Panc1 (cell line): ENCODE measurements at places on chromosomes 7 and 10.

- DNase-seq: no peak
Observed at GRCh38 chr7:67021260-67021659, 24.6 kb downstream of the TYW1 start.

GRCh38 chr7:138979988-138980562 is 1.1 kb downstream of the KIAA1549 start:
- no peak for DNase-seq

DNA sequence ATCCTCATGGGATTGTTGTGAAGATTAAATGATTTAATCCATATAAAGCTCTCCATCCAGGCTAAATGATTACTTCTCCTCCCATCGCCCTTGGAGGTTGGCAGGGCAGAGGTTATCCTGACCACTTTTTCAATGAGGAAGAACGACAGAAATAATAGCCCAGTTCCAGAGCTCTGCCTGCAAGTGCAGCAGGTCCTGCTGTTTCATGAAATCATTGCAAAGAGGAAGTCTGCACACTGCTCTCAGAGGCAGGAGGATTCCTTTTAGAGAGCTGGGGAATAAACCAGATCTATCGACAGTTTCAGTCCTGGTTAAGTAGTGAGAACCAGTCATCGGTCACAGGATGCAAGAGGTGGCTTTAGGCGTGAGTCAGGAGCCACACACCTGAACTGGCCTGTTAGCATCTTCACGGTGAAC is 25.0 kb upstream of the CDH23 start:
- no peak for DNase-seq

DNA sequence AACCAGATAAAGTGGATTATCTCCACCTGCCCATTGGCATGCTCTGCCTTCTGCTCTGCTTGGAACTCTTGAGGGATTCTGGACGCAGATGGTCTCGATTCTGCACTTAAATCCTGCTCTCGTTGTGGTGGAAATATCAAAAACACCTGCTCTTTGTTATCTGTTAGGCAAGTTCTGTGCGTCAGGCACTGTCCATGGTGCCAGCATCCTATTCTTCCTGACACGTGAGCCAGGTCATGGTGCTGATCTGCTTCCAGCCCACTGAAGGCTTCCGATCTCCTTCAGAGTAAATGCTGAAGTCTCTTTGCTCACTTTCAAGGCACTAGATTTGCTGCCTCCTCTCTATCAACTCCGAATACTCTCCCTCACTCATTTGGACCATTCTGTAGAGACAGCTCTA is 505.6 kb downstream of the HTR7 start:
- DNase-seq: no peak

DNA sequence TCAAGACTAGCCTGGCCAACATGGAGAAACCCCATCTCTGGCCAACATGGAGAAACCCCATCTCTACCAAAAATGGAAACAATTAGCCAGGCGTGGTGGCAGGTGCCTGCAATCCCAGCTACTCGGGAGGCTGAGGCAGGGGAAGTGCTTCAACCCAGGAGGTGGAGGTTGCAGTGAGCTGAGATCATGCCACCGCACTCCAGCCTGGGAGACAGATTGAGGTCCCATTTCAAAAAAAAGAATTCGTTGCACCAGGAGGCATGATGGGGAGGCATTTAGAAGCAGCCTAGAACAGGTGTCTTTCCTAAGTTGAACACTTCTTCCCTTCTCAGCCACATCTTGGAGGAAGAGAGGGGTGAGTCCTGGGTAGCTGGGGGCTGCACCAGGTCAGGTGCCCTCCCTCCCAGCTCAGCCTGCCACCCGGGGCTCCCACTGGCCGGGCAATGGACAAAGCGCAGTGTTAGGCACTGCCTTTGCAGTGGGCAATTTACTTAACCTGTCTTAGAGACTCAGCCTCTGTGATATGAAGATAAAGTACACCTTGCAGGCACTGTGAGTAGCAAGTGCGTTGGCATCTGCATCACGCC is 726.8 kb downstream of the PARD3 start:
- DNase-seq: no peak

- DNase-seq: no peak
Observed at GRCh38 chr10:17655009-17655408, 11.1 kb downstream of the STAM start.

- no peak for DNase-seq
Observed at GRCh38 chr10:30398788-30399187, 35.2 kb upstream of the MAP3K8 start.

DNA sequence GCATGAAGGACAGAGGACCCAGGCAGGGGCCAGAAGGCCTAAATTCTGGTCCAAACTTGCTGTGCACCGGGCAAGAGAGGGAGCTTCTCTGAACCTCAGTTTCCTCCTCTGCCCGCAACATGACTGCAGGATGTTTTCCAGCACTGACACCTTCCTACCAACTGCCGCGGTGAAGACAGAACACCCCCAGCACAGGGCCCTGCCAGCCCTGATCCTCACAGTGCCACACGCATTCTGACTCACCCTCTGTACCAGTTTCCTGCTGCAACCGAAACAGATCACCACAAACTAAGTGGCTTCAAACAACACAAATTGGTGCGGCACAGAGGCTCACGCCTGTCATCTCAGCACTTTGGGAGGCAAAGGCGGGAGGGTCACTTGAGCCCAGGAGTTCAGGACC is 18.1 kb downstream of the MAD1L1 start:
- DNase-seq: no peak

DNA sequence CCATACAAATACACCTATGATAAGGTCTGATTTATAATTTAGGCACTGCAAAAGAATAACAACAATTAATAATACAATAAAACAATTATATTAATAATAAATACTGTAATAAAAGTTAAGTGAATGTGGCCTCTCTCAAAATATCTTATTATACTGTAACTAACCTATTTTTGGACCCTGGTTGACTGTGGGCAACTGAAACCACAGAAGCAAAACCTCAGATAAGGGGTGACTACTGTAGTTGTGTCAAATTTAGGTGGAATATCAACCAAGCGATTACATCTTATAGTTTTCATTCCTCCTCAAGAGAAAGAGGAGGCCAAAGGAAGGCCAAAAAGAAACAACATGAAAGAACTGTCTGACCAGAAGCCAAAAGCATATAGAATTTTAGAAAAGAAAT is 103.9 kb downstream of the SKAP2 start:
- no peak for DNase-seq
